ENCODE measurements at places on chromosomes 7 and 10.

DNA sequence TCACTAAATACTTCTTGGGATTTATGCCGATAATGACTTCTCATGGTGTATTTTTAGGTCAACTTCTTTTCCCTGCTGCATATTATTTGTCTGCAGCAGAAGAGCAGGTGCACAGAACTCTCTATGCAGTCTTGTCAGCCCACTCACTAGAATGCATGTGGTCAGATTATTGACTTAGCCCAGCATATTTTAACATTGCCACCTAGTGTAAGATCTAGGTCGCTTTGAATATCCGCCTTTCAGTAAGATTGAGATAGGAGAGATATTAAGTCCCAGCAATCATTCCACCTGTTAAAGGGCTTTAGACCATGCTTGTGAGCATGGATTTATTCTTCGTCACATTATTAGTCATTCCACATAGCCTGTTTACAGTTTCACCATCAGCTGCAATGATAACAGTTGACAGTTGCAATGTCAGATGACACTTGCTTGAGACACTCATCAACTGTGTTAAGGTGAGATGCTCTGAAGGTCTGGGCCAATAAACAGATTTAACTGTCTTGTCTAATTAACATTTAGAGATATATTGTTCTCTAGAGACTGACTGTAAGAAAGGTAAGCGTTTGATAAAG is 491.7 kb downstream of the ARL4A start:
- DNase-seq: no peak

GRCh38 chr7:375901-376305 is 85.9 kb downstream of the FOXL3 start:
- no peak for DNase-seq

DNA sequence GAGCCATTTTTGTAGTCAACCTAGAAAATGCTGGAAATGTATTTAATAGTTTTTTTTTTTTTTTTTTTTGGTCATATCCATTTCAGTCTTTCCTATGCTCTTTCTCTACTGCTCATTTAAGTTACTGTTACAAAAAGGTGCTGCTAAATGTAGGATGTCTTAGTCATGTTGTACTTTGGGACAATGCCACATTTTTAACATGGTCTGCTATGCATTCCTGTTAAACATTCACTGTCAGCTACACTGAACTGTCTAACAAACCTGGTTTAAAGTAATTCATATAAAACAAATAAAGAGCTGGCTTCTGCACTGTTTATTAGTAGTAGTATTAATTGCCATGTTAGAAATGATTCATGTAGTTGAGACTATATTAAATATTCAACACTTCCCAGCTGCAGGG is 108.6 kb downstream of the NSUN6 start:
- DNase-seq: no peak

DNA sequence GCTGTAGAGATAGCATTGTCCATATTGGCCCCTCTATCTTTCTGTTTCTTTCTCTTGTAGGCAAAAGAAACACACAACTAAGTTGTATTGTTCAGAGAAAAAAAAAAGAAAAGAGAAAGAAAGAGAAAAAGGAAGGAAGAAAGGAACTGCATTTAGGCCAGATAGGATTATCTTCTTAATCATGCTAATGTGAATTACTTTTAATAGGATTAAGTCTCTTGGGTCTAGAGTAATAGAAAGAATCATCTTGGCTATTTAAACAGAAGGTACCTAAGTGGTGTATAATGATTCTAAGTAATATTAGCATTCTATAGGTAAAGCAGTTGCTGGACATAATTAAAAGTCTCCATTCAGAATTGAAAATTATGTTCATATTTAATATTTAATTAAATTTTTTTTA is 42.2 kb downstream of the GPR85 start:
- DNase-seq: no peak

DNA sequence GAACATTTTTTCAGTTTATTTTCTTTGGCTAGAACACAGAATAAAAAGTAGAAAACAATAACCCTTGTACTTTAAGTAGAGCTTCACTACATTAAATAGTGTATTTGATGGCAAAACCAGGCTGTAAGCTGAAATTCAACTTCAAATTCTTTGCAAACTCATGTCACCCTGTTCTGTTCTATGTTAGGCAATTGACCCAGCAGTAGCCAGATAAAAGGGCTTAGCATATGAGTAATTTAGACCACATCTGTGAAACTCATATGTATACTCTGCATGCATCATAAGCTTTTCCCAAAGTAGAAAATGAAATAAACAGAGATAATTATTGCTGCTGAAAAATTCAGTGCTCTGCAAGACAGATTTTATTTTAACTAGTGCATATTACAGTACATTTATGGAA is 150.2 kb downstream of the GNAI1 start:
- no peak for DNase-seq

- DNase-seq: no peak
Observed at GRCh38 chr7:67021260-67021659, 24.6 kb downstream of the TYW1 start.

GRCh38 chr10:135601-136464 is 578 bp downstream of the ZMYND11 start:
- peak; percentile 41 for DNase-seq

DNA sequence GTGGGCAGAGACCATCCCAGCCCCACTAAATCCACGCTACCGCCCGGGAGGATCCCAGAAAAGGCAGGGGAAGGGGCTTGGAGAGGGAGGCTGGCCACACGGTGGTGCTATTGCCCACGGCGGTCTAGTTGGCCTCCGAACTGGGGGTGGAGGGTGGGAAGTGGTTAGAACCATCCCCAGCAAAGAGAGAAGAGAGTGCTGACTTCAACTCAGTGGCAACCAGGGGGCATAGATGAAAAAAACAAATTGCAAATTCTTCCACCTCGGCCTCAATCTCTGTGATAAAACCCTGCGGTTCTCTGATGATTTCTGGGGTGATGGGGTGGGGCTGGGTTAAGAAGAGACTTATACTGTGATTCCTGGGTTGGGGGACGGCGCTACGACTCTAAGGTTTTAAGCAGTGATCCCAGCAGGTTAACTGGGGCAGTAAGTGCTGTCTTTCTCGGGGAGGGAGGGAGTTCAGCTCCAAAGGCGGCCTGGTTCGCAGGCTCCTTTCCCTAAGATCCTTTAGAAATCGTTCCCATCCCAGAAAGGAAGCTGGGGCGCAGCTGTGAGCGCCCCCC is 154.5 kb upstream of the LYZL2 start:
- DNase-seq: peak; percentile 77

DNA sequence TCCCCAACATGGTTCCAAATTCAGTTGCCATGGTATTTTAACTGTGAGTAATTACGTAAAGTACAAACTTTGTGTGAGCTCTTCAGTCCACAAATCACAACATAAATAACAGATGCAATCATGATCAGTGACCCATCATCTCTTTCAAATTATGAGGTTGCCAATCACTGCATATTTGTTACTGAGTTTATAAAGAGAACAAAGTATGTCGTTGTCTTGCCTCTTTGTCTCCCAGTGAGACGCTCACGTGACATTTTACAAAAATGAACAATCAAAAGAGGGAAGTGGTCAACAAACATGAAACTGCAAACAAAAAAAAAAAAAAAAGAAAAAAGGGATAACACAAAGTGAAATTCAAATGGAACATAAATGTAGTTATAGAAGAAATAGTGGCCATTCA is 122.7 kb upstream of the PDSS1 start:
- no peak for DNase-seq

- no peak for DNase-seq
Observed at GRCh38 chr7:15874774-15875173, 188.3 kb upstream of the MEOX2 start.

DNA sequence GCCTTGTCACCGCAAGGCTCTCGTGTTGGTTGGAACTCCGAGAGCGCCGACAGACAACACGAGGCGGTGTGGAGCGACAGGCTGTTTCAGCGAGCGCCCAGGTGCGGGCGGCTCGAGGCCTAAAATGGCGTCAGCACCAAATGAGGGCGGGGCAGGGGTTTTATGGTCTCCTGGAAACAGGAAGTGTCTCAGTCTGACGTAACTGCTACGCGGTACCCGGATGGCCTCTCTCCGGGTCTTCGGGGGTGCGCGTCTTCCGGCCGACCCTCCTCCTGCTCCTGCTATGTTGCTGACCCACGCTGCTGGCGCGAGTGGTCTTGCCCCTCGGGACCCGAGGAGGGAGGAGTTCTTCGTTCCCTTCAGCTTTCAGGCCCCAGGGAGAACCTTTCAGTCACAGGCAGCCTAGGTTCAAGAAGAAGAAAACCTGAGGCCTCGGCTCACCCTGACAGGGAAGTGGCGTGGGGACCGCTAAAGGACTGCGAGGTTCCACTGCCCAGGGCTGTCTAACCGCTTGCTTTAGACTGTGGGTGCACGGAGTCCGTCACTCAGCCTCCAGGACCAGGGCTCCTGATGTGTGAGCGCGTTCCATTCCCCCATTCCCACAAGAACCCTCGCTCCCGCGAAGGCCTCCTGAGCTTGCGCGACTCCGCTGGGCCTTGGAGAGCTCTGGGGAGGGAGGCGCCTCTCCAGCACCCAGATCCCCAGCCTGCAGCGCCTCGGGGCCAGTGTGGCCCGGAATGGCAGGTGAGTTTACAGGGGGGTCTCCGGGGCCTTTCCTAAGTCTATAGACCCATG is 77.3 kb downstream of the GLRX3 start:
- DNase-seq: no peak

DNA sequence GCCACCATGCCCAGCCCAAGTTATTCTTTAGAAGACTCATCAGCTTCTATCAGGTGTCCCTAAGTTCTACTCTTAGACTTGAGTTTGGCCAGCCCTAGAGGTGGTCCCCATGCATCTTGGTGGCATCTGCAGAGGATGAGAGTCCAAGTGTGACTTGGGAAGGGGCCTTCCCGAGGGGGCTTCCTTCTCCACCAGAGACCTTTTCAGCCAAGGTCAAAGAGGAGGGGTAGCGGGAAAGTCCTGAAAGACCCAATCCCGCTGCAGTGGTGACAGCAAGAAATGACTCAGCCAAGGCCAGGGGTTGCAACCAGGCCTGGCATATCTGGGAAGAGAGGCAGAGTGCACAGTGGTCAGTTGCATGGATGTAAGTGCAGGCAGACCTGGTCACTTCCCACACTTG is 61.7 kb upstream of the MGMT start:
- DNase-seq: no peak

- no peak for DNase-seq
Observed at GRCh38 chr7:19413443-19413965, 268.3 kb upstream of the FERD3L start.

- no peak for DNase-seq
Observed at GRCh38 chr7:24965831-24966708, 13.9 kb downstream of the OSBPL3 start.

- no peak for DNase-seq
Observed at GRCh38 chr10:112593023-112593422, 146.0 kb downstream of the VTI1A start.

GRCh38 chr10:77188000-77188395 is 449.6 kb downstream of the KCNMA1 start:
- DNase-seq: no peak

- DNase-seq: no peak
Observed at GRCh38 chr7:63012633-63013183, 985.9 kb upstream of the ZNF722 start.

DNA sequence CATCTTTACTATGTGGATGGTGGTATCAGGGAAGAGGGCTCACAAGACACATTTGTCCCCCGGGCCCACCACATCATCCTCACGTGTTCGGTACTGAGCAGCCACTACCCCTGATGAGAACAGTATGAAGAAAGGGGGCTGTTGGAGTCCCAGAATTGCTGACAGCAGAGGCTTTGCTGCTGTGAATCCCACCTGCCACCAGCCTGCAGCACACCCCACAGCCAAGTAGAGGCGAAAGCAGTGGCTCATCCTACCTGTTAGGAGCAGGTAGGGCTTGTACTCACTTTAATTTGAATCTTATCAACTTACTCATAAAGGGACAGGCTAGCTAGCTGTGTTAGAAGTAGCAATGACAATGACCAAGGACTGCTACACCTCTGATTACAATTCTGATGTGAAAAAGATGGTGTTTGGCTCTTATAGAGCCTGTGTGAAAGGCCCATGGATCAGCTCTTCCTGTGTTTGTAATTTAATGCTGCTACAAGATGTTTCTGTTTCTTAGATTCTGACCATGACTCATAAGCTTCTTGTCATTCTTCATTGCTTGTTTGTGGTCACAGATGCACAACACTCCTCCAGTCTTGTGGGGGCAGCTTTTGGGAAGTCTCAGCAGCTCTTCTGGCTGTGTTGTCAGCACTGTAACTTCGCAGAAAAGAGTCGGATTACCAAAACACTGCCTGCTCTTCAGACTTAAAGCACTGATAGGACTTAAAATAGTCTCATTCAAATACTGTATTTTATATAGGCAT is 9.1 kb upstream of the CSGALNACT2 start:
- DNase-seq: no peak

- DNase-seq: no peak
Observed at GRCh38 chr10:28214219-28214618, 88.6 kb downstream of the MPP7 start.

DNA sequence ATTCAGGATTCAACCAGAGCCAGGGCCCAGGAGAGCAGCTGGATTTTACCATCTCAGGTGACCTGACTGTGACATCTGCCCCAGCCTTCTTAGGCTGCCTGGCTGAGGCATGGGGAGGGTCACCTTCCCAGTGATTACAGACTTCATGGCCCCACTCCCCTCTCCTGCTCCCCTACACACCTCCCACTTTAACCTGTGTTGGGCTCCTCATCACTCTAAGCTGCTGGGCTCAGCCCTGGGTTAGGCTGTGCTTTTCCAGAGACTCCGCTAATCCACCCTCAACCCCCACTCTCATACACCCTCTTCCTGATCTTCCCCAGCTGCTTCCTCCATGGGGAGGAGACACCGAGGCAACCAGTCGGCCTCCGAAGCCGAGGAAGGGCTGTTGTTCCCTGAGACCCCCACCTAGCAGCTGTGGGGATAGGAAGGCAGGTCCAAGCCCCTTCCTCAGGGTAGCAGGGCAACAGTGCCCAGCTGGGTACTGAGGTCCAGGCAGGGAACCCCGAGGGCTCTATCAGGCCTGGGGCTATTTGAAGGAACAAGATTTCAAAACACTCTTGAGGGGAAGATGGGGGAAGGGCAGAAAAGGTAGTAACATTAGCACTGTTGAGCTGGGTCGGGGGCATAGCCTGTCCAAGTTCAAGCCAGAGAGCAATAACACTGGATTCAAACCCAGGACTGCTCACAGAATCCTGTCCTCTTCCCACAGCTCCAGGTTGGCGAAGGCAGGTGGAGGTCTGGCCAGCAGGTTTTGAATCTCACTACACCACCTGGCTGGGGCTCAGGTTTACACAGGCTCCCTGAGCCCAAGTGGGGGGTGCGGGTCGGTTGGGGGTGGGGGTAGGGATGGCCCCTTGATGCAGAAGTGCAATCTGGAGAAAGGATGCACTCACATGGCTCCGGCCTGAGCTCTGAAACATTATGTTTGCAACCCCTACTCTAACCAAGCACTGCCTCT is 1.8 kb downstream of the IMPDH1 start:
- no peak for DNase-seq

DNA sequence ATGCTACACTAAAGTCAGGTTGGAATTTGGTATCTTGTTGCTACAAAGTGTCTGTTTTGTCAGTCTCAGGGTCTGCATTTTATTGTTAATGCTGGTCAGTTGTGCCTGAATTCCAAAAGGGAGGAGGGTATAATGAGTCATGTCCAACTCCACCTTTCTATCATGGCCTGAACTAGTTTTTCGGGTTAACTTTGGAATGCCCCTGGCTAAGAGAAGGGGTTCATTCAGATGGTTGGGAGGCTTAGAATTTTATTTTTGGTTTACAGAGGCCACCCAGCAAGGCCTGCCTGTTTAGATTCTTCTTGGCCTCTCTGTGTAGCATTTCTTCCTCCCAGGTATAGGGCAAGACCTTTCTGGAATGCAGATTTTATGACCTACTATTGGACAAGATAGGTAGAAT is 93.2 kb downstream of the SKIDA1 start:
- no peak for DNase-seq

Measured in stimulated activated CD4-positive, alpha-beta T cell treated with anti-CD3 and anti-CD28 coated beads, Interleukin-15, amount 100 ng/mL, for 1 hour (primary cell).